MCF 10A (cell line): ENCODE measurements at places on chromosomes 6 and 20. TPM values are rescaled to one million over a fixed set of nuclear protein-coding genes. Genes with fewer than 3 reads are reported as not detected.

- H3K36me3 ChIP-seq, result no peaks in the 10 kb centered on the region
- no peak overlapping the region for H3K27ac ChIP-seq
- no peaks in the 10 kb centered on the region for H3K4me1 ChIP-seq
- DNase-seq, result no peak
Measured at GRCh38 chr20:24600012-24600411, 130.6 kb downstream of the SYNDIG1 start.

- H3K36me3 ChIP-seq, result no peaks in the 10 kb centered on the region
- no peak overlapping the region for H3K27ac ChIP-seq
- no peak for DNase-seq
- peaks cover 57% of the 10 kb centered on the region for H3K27me3 ChIP-seq
- no peaks in the 10 kb centered on the region for H3K4me1 ChIP-seq
Measured at GRCh38 chr20:5369629-5370028, 52.9 kb upstream of the PROKR2 start.

DNA sequence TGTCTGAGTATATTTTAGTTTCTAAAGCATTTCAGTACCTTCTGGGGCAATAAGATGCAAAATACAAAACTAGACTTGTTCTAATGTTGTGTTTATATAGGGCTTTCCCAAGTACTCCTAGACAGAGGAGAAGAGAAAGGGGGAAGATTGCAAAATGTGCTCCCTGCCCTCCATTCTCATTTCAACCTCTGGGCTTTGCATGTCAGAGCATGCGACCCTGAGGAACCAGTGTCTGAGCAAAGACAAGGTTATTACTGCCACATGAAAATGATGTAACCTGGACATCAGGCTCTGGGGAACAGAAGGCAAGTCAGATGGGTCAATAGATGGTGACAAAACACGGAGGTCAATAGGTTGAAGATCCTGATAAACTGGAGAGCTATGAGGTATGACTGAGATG is 253.5 kb upstream of the TCF21 start:
- H3K4me3 ChIP-seq, result no peak overlapping the region
- H3K27ac ChIP-seq, result no peak overlapping the region
- no peaks in the 10 kb centered on the region for H3K27me3 ChIP-seq
- H3K4me1 ChIP-seq, result peaks cover 23% of the 10 kb centered on the region

GRCh38 chr6:109484122-109484521 is 1.1 kb upstream of the ZBTB24 start:
- peak overlapping the region; percentile 31 for H3K27ac ChIP-seq
- no peaks in the 10 kb centered on the region for H3K27me3 ChIP-seq
- H3K4me1 ChIP-seq, result peaks cover 16% of the 10 kb centered on the region
- DNase-seq, result no peak
- peak overlapping the region; percentile 89 for H3K4me3 ChIP-seq

LINC00237 gene
- not detected in 2 replicates for total RNA-seq

DNA sequence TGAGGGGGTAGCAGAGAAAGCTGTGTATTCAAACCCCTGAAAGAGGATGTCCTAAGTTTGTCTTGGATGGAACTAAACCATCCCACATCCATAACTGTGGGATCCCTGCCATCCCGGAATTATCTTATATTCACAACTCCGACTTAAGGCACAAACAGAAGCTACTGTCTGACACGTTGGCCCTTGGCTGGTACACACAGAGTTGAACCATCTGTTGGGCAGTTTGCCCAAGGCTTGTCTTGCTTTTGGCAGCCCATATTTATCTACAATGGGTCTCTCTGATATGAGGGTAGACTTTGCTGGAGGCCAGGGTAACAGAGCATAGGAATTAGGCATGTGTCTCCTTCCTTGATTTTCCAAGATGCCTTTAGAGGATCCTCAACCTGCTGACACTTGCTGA is 116.6 kb upstream of the PROKR2 start:
- no peaks in the 10 kb centered on the region for H3K4me1 ChIP-seq
- H3K36me3 ChIP-seq, result no peaks in the 10 kb centered on the region
- H3K4me3 ChIP-seq, result no peak overlapping the region
- DNase-seq, result no peak
- peaks cover 94% of the 10 kb centered on the region for H3K27me3 ChIP-seq

DNA sequence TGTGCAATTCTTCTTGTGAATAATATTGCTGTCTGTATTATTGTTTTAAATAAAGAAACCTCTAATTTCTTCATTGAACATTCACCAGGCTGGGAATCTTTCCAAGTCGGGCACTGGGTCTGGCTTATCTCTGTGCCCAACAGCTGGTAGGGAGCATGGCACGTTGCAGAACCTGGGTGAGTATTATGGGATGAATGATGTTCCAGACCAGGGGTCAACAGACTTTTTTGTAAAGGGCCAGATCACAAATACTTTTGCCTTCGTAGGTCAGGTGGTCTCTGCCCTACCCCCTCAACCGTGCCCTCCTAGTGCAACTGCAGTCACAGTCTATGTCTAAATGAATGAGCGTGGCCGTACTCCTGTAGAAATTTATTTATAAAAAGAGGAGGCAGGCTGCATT is 81.6 kb upstream of the FOXQ1 start:
- H3K27ac ChIP-seq, result no peak overlapping the region
- H3K27me3 ChIP-seq, result no peaks in the 10 kb centered on the region
- H3K36me3 ChIP-seq, result peaks cover 11% of the 10 kb centered on the region
- H3K4me1 ChIP-seq, result peaks cover 19% of the 10 kb centered on the region
- no peak for DNase-seq

GCNT2 gene
- 0.63 and 0.96 TPM in 2 replicates for total RNA-seq

- H3K4me3 ChIP-seq, result no peak overlapping the region
- H3K27ac ChIP-seq, result no peak overlapping the region
- H3K27me3 ChIP-seq, result no peaks in the 10 kb centered on the region
- peaks cover 10% of the 10 kb centered on the region for H3K4me1 ChIP-seq
Measured at GRCh38 chr6:113406048-113406695, 451.0 kb upstream of the MARCKS start.

GSTA3 gene
- not detected in 2 replicates for total RNA-seq

DNA sequence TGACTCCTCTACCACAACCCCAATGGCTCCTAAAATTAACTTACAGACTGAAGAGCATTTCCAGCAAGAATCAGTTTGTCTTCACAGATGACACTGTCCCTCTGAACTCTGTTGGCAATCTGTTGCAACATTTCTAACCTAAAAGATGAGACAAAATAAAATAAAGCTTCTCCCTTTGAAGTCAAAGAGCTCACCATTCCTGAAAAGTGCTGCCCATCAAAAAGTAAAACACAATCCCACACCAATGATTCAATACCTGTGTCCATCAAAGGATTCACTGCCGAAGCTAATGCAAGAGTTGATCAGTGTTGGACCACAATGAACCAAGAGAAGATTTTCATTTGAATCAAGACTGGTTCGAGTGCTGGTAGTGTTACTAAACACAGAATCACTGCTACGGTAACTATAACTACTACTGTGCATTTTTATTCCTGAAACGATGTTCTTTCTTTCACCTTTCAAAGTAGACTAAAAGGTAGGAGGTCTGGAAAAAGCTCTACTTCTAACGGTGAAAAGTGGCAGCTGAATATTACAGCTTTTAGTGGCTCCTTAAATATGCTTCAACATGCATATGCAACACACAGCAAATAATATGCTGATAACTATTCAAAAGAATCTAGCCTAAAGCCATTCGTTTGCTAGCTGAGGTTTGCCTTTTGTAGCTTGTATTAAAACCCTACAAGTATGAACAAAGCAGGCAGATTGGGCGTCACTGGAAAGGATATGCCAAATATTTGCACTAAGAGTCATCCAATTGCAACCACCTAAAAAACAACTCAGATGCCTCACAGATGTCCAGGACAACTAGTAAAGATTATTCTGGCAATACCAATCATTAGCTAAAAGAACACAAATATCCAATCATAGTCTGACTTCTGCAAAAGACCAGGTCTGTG is at the start of gene DST:
Gene DST, minus strand, starts transcription at position 524 of the 896 bp plus-strand sequence.
- H3K27ac ChIP-seq, result peak within 1 kb of the TSS; percentile 97
- H3K4me1 ChIP-seq, result peaks cover 41% of the 10 kb centered on the region
- H3K27me3 ChIP-seq, result no peaks in the 10 kb centered on the region
- peak; percentile 93 for DNase-seq
- peak within 1 kb of the TSS; percentile 88 for H3K4me3 ChIP-seq

DNA sequence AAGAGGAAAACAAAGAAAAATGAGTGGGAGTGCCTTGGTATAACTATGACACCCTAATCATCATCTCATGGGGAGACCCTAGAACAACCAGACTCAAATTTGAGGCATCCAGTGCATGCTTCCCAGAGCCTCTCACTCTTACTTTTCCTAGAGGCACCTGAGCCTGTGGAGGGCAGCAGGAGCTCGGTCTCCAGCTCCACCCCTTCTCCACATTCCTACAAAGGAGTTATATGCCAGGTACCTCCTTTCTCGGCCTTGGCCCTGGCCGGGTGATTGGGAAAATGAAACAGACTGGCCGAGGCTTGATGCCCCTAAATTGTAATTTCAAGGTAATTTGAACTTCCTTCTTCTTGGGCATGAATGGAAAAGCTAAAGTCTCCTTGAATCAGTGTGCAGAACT is 761.2 kb upstream of the CHD6 start:
- no peak for DNase-seq
- no peaks in the 10 kb centered on the region for H3K27me3 ChIP-seq
- no peak overlapping the region for H3K27ac ChIP-seq

GRCh38 chr6:163118941-163119340 is 295.6 kb upstream of the QKI start:
- no peak overlapping the region for H3K4me3 ChIP-seq
- no peak overlapping the region for H3K27ac ChIP-seq
- H3K36me3 ChIP-seq, result no peaks in the 10 kb centered on the region
- DNase-seq, result no peak
- H3K27me3 ChIP-seq, result no peaks in the 10 kb centered on the region
- no peaks in the 10 kb centered on the region for H3K4me1 ChIP-seq

FYN gene
- 37.8 and 53.7 TPM in 2 replicates for total RNA-seq
